ENCODE measurements at places on chromosomes 2 and 18. TPM values are rescaled to one million over a fixed set of nuclear protein-coding genes. Genes with fewer than 3 reads are reported as not detected.

The TET3 gene
- 2.6 TPM for polyA plus RNA-seq

The TXNL4A gene
- polyA plus RNA-seq: 117 TPM

The HOXD3 gene
- polyA plus RNA-seq: 0.07 TPM

The KRTCAP3 gene
- polyA plus RNA-seq: 0.47 TPM

The BMP10 gene
- polyA plus RNA-seq: not detected

The HOXD11 gene
- 9.9 TPM for polyA plus RNA-seq

The AQP12A gene
- polyA plus RNA-seq: not detected

- peak; percentile 35 for DNase-seq
These were observed 436.6 kb upstream of the NRP2 start for GRCh38 chr2:205245652-205246051.

- DNase-seq: no peak
These were observed 162.3 kb upstream of the ZEB2 start for GRCh38 chr2:144682248-144682647.

- peak; percentile 73 for DNase-seq
These were observed 340.6 kb downstream of the HRH4 start for GRCh38 chr18:24801001-24801400.

DNA sequence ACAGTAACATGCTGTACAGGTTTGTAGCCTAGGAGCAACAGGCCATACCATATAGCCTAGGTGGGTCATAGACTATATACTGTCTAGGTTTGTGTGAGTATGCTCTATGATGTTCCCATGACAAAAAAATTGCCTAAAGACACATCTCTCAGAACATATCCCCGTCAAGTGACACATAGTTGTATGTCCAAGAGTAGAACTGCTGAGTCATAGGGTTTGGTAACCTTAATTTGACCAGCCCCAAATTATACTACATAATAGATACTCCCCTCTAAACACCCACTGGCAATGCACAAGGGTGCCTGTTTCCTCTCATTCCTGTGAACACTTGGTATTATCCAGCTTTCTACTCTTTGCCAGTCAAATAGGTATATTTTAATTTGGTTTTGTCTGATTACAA lies 161.6 kb downstream of the LCLAT1 start:
- no peak for DNase-seq

DNA sequence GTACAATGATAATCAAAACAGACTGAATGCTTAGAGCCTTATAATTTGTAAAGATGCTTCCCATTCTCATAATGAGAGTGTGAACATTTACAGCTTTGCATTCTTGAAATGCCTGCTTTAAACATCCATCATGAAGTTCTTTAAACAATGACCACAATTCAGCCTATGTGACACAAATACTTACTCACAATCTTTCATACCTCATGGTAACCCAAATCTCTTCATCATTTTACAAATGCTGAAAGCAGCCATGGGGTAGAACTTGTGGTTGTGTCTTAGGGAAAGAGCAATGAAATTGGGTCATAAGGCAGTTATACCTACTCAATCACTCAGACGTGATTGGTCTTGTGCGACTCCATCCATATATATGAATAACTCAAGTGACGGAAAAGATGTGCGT lies 140.7 kb downstream of the RND3 start:
- no peak for DNase-seq

- peak; percentile 26 for DNase-seq
These were observed 425.7 kb downstream of the SETBP1 start for GRCh38 chr18:45106331-45106774.

DNA sequence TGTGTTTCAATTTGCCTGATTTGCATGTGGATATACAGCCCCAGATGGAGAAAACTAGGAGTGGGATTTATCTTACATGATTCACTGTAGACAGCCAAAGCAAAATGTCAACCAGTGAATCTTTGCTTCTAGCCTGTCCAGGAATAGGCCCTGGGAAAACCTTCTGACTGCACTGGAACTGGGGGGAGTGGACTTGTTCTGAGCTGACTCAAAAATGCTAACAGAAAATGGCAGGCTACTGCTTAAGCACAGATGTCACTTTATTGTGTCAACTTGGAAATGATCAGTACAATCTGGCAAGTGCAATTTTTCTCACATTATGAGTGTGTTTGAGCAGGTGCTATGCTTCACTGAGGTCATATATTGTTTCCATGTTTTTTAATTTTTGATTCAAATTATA lies 593.7 kb downstream of the NRXN1 start:
- no peak for DNase-seq

DNA sequence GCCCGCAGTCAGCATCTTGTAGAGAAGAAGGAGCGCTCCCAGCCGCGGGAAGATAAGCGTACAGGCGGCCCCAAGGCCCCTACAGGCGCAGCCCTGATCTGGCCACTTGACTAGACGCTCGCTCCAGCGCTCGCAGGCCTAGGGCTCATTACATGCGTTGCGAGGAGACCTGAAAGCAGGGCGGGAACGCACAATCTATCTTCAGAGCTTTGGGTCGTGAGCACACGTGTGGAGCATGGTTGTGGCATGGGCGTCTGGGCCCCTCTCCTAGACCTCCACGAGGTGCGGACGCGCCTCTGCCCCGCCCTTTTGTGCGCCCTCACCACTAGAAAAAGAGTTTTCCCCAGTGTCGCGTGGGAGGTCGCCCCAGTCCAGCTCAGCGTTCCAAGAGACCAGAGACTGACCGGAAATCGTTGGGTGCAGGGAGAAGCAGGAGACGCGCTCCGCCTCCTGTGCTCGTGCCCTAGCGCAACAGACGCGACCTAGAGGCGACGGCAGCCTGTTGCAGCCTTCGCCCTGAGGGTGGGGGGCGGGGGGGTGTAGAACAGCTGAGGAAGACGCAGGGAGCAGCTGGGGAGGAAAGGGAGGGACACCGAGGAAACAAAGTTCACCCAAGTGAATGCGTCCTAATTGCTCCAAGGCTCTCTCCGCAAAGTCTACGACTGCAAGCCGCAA lies 12.6 kb downstream of the NR4A2 start:
- DNase-seq: no peak

- DNase-seq: no peak
These were observed 3.3 kb upstream of the SRBD1 start for GRCh38 chr2:45614330-45614729.

DNA sequence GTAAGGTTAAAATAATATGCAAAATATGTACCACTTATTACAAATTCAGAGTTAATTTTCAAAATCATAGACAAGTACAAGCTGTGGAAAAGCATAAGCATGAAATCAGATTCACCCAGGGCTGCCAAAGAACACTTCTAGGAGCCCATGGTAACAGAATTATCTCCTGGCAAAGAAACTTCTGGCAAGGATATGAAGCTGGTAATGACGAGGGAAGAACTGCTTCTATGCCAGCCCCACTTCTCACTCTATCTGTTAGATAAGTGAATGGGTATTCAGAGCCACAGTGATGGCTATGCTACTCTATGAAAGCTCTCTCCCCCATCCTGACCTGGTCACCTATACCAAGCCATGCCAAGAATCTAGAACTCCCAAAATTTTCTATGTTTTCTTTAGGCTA lies 36.9 kb upstream of the PDE1A start:
- DNase-seq: no peak

- no peak for DNase-seq
These were observed 228.3 kb downstream of the PTGR3 start for GRCh38 chr18:74980669-74981068.

DNA sequence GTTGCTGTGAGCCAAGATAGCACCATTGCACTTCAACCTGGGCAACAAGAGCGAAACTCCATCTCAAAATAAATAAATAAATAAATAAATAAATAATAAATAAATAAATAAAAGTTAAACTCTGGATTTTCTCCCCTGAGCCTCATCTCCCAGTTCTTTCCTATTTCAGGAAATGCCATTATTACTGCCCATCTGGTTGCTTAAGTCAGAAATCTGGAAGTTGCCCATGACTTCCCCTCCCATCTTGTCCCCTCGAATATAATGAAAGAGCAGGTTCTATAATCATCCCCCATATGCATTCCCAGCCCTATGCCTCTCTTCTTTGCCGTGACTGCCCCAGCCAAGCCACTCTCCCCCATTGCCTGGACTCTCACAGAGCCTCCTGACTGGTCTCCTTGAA lies 4.2 kb upstream of the PSD4 start:
- DNase-seq: no peak

DNA sequence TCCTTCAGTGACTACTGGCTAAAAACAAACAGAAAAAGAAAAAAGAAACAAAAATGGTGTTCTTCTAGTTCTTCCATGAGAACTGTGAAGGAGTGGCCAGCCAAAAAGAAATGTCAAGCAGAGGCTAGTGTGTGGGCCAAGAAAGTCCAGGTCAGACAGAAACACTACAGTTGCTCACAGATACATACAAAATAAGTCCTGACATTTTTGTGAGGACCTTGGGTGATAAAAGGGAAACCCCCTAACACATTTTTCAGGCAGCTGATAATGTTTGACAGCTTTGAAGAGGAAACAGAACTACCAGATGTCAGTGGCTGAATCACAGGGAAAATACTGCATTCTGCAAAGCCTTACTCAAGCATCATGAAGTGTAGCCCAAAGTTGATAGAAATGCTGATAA lies 28.1 kb downstream of the ARHGAP25 start:
- no peak for DNase-seq

DNA sequence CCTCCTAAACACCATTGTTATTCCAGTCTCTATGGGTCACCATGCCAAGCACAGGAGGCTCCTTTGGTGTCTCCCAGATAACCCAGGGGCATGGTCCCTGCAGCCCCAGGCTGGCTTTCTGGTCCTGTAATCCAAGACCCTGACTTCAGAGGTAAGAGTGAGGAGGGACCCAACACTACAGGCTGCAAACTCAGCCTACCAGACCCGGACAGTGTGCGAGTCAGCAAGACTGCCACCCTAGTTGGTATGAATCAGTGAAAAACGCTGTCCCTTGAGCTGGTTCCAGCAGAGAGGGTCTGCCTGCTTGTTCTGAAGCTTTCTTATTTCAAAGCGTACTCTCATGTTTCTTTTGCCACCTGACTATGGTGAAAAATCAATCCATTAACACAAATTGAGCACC lies 47.6 kb upstream of the ZFP36L2 start:
- DNase-seq: no peak

DNA sequence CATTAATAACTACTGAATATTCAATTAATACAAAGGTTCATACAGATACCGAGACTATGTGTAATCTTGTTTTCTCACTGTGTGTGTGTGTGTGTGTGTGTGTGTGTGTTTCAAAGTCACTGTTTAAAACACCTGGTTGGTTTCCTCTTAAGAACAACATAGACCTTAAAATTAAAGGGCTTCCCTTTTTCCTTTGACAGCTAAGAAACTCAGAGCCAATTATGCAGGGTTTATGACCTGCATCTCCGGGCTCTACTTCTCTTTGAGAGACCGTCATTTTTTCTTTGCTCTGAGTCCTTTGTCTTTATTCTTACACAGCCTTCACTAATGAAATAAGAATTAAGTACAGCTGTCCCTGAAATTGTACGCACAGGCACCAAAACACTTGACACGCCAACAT lies 145.6 kb downstream of the HDAC4 start:
- DNase-seq: no peak

DNA sequence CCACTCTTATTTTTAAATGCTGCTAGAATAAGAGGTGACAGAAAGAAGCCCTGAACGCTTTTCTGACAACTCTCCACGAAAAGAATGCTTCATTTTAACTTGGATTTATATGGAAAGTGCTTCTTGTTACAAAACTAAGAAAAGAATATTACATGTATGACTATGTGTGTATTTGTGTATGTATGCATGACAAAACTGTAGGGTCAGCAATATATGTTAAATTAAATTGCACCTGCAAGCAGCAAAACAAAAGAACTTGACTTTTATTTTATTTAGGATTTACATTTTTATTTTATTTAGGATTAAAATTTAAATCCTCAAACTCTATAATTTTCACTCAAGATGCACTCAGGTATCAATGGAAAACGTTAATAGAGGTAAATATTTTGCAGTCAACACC lies 187.1 kb downstream of the NR4A2 start:
- no peak for DNase-seq

- no peak for DNase-seq
These were observed 423.5 kb upstream of the FANCL start for GRCh38 chr2:58664523-58665151.

- DNase-seq: no peak
These were observed 7.7 kb upstream of the GPC1 start for GRCh38 chr2:240427729-240428128.

- no peak for DNase-seq
These were observed 22.8 kb downstream of the ANO7 start for GRCh38 chr2:241211276-241211675.
